ENCODE measurements at places on chromosomes 2 and 18.
A peak's percentile ranks its signal among the peaks of the same experiment; 100 is the strongest.

DNA sequence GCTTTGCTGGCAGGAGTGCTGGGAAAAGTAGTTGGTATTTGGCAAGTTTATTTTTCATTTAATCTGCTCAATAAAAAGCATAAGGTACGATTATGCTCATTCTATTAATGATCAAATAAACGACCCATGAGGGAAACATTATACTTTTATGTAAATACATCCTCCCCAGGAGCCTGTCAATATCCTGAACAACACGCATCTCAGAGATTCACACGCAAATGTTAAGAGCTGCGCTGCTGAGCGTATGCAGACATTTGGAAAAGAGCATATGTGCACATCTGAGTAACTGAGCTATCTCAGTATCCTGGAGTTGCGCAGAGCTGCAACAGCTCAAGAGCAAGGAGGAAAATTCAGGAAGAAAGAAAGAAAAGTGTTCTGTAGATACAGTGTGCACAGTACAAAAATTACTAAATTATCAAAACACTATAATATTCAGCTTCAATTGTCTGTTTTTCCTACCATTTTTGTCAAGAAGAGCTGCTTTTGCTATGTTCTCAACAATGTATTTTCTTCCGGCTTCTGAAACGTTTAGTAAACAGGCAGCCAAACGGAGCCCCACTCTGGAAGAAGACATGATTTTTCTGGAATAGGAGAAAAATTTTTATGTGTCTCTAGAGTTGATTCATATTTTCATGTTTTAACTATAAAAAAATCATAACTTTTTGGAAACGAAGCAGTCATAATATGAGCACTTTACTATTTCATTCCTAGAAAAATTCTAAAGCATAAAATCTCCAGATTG is 2.4 kb downstream of the FTCDNL1 start:
- DNase-seq: no peak

- no peak for DNase-seq
These were observed 46.3 kb downstream of the ADCYAP1 start for GRCh38 chr18:950882-951495.

GRCh38 chr2:229297247-229297646 is 26.2 kb upstream of the PID1 start:
- no peak for DNase-seq

GRCh38 chr2:74148457-74149246 is 940 bp upstream of the BOLA3 start:
- DNase-seq: no peak

- DNase-seq: no peak
These were observed 13.1 kb downstream of the QPCT start for GRCh38 chr2:37357530-37357929.

- no peak for DNase-seq
These were observed 51.9 kb upstream of the ZBTB7C start for GRCh38 chr18:48460929-48461583.

- DNase-seq: no peak
These were observed 4.8 kb downstream of the OTX1 start for GRCh38 chr2:63055226-63056106.

GRCh38 chr2:74858281-74858680 is 24.4 kb downstream of the HK2 start:
- no peak for DNase-seq

DNA sequence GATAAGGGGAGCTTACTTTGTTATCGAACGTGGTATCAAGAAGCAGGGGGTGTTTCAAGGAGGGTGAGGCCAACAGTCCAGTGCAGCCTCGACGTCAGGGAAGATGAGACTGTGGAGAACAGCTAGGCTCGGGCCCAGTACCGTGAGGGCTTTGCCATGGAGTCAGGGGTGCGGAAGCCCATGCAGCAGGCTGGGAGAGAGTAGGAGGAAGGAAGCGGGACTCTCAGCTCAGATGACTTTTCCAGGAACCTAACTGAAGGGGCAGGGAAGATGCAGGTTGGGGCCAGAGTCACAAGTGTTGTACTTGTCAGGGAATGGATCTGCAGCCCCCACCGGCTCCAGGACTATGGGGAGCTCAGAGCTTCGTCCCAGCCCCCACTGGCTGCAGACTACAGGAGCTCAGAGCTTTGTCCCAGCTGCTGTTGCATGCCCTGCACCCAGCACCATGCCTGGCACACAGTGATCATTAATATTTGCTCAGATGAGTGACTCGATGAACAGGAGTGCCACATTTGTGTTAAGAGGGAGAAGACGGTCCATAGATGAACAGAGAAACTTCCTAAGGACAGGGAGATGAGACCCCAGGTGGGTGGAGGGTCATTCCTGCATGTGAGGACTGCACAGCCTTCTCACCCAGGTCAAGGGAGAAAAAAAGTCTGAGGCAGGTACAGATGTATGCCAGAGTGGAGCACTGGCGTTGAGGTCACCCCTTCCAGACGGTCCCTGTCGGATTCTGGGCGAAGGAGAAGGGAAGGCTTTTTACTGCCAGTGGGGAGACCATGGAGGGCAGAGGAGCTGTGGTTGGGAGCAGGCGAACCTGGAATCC is 36.4 kb downstream of the PTGR3 start:
- DNase-seq: no peak

DNA sequence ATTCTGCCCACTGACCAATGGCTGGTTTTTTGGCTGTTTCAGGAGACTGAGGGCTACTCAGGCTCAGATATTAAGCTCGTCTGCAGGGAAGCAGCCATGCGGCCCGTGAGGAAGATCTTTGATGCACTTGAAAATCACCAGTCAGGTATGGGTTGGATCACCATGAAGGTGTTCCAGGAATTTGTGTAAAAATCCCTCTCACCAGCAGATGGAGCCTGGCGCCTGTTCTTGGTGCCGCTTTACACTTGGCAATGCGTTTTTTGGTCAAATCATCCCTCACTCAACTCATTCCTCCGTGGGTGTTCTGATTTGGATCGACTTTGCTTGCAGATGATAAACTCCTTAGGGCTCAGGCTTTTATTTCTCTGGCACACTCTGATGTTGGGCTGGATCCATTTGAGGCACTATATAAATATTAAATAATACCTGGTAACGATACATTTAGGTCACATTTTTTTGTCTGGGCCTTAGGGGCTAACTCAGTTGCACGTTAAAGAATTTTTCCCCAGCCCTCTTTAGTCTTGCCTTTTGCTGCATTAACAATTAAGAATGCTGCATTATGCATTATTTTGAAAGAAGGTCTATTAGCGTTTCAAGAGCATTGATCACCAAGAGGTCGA is 50.0 kb downstream of the HDHD2 start:
- peak; percentile 21 for DNase-seq

- DNase-seq: no peak
These were observed 154.2 kb downstream of the TGIF1 start for GRCh38 chr18:3604235-3604497.

DNA sequence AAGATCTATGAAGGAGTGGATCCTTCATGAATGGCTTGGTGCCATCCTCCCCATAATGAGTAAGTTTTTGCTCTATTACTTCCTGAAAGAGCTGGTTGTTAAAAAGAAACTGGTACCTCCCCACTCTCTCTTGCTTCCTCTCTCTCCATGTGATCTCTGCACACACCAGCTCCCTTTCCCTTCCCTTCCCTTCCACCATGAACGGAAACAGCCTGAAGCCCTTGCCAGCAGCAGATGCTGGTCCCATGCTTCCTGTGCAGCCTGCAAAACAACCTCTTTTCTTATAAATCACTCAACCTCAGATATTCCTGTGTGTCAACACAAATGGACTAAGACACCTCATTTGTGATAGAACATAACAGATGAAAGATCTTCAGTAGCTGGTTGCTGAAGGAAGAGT is 303.5 kb upstream of the ACVR2A start:
- DNase-seq: no peak

GRCh38 chr18:41391616-41392595 is 563.1 kb upstream of the PIK3C3 start:
- peak; percentile 23 for DNase-seq

DNA sequence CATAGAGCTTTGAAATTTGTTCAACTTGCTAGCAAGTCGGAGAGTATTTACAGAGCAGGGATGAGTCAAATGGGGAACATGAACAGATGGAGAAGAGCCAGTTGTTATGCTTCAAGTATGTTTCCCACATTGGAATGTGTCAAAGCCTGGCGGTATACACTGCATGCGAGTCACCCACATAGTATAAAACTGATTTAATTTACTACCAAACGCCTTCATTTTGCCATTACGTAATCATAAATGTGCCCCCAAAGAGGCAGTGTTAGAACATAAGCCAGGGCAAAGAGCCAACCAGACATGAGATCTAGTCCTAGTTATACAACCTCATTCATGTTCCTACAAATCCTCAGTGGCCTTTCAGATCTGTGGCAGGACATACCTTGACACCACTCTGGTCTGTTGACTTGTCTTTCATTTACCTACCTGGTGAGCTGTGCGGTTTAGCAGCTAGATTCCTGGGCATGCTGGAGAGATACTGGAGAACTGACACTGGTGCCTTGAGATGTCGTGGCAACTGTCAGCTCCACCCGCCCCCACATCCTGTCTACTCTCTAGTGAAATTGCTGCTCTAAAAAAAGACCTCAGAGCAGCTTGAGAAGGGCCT is 21.7 kb upstream of the NRP2 start:
- peak; percentile 88 for DNase-seq

DNA sequence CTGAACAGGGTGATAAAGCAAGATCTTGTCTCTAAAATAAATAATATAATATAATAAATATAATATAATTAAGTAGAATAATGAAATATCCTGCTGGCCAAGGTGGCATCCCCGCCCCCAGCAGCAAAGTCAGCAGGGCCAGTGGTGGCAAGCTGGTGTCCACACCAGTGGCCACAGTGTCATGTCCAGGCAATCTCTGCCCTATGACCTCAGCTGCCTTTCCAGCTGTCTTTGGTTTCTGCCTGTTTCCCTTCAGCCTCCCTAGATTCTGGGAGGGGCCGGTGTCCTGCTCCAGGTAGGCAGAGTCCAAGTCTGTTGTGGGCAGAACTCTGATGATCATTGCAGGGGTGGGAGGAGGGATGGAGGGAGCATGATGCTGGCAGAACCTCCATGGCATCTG is 16.2 kb upstream of the STEAP3 start:
- DNase-seq: no peak

Measured in fibroblast of the conjunctiva (primary cell).